ENCODE measurements at places on chromosomes 7 and 10.

GRCh38 chr7:158458716-158459282 lies 128.8 kb downstream of the PTPRN2 start:
- DNase-seq, result no peak

DNA sequence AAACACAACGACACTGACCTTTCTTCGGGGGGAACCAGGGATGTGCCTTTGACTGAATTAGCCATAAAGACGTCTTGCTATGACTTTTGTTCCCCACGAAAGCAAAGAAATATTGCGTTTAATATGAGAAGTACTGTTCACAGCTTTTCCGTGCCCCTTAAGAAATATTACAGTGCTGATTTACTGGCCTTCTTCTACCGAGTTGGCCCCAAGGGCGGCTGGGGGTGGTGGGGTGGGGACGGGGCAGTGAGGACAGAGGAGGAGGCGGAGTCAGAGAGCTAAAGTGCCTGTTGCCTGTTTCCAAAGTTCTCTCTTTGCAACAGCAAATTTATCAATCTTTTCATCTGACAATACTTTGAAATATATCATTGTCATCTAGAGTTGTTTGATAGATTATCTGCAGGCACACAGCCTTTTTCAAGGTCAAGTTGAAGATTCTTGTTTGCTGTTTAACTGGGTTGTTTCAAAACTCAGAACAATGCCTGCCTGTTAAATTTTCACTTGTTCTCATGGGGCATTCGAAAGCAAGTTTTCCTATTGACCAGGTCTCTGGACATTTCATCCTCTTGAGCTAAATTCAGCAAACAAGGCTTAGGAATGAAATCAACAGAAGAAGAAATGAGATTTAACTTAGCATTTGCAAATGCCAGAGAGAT lies 9.0 kb downstream of the PTF1A start:
- no peak for DNase-seq

GRCh38 chr10:89391907-89392756 lies at the start of gene IFIT1:
Gene IFIT1, plus strand, starts transcription at chr10:89392623. Its CDS starts 90 bp downstream, at chr10:89392713.
- DNase-seq, result no peak

DNA sequence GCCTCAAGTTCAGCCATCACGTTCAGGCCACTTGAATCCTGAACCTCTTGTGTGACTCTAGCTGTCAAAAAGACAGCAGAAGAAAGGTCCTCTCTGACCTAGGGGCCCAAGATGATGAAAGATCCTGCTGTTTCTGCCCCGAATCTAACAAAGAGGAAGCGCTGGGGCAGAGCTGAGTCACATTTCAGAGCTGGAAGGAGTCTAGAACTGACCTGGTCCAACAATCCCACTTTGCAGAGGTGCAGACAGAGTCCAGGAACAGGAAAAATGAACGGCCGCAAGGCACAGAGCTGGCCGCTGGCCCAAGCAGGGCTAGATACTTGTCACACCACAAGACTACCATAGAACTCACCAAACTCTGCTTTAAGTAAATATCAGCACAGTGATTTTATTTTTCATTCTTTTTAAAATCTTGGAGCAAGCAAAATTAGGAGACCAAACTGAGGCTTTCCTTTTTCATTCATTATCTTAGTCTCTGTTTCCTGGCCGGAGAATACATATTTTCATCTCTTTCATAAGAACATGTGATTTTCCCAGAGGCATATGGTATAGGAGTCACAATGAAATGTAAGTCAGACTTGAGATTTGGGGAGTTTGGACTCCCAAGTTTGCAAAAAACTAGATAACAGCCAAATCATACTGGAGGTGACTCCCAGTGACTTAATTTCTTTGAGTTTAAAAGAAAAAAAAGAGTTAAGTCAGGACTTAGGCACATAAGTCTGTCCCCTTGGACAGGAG lies 52.8 kb downstream of the CHST15 start:
- no peak for DNase-seq

- no peak for DNase-seq
Measured at GRCh38 chr10:21413268-21413667, 112.2 kb downstream of the SKIDA1 start.

DNA sequence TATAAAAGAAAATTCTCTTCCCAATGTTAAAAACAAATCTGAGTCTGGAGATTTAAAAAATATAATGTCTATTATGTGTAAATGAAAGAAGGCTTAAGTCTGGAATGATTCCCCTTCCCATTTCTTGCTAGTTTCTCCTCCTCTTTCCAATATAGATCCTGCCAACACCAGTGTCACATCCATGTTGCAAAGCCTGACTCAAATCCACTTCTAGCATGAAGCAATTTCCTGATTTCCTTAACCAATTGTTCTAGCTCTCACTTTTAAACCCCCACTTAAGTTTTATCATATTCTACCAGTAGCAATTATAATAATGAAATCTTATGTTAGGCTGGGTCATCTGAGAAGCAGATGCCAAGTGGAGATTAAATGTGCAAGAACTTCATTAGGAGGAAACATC lies 100.1 kb upstream of the SEC61G start:
- no peak for DNase-seq

GRCh38 chr7:94338921-94339371 lies 55.7 kb upstream of the COL1A2 start:
- no peak for DNase-seq

DNA sequence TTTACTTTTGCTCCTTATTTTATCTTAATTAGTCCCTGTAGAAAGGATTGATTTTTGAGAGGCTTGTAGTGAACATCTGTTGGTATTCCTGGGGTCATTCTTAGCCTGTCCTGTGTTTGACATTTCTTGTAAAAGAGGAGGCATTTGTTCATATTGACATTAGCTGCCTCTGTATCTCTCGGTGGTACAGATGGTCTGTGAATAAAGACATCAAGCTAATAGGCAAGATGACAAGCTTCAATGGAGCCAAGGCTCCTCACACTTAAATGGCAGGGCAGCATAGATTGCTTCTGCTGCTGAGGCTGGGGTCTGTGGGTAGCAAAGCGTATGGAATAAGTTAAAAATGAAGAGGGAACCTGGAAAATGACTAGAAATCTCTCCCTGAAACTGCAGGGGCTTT lies 687.6 kb downstream of the LRMDA start:
- DNase-seq, result no peak

GRCh38 chr7:66748791-66749190 lies 8.3 kb downstream of the RABGEF1 start:
- no peak for DNase-seq

- DNase-seq, result no peak
Measured at GRCh38 chr10:132551808-132552130, 14.2 kb downstream of the INPP5A start.

- DNase-seq, result no peak
Measured at GRCh38 chr7:44144426-44144967, 3.4 kb upstream of the MYL7 start.

DNA sequence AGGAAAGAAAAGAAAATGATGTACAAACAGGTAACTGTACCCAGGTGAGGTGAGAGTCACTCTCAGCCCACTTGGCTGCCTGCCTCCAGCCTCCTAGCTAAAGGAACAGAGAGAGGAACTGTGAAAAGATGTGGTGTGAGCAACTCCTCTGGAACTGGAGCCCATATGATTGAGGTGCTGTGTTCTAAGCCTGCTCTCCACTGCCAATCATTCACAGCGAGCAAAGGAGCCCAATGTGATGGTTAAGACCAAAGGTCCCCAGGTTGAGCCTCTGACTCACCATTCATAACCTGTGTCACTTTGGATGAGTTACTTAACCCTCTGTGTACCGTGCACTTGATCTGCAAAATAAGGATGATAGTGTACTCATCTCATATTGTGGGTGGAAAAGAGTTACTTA lies 868.1 kb upstream of the AUTS2 start:
- DNase-seq, result no peak

DNA sequence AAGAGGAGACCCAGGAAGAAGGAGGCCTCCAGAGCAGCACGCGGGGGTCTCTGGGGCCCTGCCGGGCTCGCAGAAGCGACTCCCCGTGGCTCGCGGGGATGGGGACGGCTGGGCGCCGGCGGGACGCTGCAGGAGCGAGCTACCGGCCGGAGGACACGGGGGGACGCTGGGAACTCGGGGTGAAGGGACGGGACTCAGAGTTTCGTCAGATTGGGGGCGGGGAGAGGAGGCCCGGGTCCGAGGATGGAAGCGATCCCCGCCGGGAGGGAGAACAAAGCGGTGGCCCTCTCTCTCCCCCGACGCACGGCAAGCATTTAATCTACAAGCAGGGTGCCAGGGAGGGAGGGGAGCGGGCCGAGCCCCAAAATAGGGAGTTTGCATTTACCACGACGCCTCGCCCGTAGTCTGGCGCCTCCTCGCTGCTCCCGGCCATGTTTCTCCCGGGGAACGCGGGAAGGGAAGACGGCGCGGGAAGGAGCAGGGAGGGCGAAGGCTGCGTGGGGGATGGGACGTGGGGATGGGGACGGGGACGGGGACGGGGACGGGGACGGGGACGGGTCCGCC lies at the start of gene PRTFDC1:
Gene PRTFDC1, minus strand, starts transcription at position 464 of the 564 bp plus-strand sequence. Its CDS starts 31 bp downstream, at position 433.
- DNase-seq, result no peak

GRCh38 chr10:71927776-71928592 lies 36.2 kb upstream of the CHST3 start:
- no peak for DNase-seq

DNA sequence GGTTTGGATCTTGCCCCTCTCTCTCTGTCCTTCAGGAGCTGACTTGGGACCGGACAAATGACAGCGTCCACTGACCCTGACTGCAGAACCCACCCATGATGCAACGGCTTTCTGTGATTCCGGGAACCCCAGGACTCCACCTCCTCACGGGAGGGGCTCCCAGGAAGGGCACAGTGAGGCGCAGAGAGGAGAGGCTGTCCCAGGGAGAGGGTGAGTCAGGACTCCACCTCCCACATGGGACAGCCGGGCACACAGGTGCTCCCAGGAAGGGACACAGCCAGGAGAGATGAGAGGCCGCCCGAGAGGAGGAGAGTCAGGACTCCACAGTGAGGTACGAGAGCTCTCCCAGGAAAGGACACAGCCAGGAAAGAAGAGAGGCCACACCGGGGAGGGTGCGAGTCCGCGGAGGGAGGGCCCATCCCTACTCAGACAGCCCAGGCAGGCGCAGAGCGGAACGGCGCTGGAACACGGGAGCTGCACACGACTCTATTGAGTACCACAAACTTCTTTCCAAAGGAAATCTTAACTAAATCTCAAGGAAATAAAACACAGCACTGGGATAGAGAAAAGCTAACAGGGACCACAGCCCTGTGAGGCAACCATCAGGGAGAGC lies 162.5 kb downstream of the MAD1L1 start:
- DNase-seq, result no peak

DNA sequence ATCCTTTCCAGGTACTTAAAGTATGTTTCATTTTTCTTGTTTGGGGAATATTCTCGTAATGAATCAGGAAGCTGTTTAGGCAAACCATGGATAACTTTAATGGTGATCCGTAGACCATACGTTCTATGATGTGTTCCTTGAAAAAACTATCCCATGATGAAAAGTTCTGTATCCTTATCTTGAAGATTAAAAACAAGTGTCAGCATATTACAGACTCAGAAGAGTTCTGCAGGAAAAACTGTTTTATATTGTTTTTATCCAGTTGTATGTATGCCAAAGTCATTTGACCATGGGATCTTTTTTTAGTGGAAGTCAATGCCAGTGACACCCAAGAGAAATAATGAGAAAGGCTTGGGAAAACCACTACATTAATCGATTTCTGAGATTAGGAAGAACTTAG lies 52.0 kb downstream of the DLD start:
- DNase-seq, result no peak

DNA sequence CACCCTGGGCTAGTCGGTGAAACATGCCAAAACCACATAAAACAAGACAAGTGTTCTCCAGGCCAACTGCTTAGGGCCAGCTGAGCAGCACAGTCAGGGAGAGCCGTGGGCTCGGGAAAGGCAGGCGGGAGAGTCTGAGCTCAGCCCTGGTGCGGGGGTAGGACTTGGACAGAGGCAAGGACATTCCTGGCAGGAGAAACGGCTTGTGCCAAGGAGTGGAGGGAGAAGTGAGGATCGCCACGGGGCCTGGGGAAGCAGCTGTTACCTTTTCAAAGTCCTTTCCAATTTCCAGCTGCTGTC lies 4.2 kb downstream of the ELN start:
- DNase-seq, result no peak

DNA sequence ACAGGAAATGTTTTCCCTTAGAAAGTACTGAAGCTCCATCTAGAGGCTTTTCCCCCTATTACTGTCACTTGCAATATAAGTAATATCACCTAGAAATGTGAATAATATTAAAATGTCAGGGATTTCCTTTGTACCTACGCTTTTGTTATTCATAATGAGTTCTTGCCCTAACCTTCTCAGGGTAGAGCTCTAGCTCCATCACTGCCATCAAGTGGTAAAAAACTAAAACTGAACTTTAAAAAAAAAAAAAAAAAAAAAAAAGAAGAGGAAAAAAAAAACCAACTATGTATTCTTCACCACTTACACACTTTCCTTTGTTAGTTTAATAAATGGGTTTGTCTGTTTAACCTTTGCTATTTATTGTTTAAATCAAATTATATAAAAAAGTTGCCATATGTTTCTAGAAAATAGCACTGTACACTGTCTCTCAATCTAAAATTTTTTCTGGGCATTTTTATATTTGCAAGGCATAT lies 49.9 kb downstream of the DNAJC1 start:
- DNase-seq, result no peak

DNA sequence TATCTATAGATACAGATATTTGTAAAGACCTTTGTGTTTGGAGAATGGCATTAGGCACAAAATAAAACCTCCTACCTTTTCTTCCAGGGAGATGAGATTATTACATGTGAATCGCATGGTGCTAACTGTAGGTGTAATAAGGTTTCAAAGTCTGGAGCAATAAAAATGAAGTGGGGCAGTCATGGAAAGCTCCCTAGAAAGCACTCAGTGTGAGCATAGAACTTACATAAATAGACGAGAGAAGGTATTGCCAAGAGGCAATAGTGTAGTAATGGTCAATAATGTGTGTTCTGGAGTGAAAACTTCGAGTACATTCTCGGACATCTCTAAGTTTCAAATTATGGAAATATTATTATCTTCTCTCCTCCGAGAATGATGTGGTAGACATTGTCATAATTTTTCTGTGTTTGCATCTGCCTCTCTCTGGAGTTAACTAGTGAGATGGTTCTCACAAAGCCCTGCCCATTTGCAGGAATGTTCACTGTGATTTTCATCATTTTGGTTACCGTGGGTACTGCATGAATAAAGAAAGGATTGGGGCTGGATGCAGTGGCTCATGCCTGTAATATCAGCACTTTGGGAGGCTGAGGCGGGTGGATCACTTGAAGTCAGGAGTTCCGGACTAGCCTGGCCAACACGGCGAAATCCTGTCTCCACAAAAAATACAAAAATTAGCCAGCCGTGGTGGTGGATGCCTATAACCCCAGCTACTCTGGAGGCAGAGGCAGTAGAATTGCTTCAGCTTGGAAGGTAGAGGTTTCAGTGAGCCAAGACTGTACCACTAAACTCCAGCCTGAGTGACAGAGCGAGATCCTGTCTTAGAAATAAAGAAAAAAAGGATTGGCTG lies 10.6 kb downstream of the VIM start:
- DNase-seq, result no peak

GRCh38 chr10:92544296-92544695 lies 29.6 kb downstream of the IDE start:
- no peak for DNase-seq

DNA sequence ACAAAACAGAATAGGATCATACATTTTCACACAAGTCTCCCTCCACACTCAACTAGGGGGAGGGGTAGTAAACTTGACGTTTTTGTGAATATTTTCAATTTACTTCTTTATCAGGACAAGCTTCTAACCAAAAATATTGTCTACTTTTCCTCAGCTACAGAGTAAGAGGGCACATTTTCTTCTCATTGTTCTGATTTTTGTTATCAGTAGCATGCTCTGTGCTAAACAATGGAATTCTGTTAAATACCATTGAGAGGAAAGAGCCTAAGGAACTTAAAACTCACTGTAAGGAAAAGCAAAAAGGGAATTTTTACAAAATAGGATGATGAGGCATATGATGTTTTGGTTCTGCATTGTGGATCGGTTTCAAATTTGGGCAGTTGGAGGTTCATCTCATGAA lies 41.2 kb downstream of the ANLN start:
- DNase-seq, result no peak
